ELR (cell line): ENCODE measurements at places on chromosomes 13 and 19.

DNA sequence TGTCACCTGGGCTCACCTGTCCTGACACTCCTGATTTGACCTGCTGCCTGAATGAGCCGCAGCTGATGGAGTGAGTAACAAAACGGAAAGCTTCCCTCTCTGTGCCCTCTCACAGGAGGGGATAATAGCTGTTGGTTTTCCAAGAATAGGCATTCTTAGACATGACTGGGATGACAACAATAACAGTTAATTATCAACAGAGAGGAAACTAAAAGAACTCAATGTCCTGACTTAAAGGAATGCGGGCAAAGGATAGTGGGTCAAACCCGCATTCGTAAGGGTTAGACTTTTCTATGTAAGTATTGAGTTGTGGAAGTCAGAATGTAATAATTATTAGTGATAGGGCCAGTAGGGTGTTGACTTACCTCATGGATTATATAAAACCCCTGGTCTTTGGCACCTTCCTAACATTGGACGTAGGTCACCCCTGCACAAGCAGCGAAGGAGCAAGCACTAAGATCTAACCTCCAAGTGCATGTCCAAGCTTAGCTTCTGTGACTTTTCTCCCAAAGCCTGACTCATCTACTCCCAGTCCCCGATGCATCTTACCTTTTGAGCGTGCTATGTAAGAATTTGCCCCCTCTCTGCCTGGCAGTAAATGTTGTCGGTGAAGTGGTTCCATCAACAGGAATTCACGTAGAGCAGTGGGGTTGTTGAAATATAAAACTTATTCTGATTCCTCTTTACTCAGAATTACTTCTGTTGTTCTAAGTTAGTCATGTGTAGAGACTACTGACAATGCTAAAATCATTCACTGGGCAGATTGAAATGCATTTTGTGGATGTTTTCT is 442.3 kb downstream of the FGF9 start:
- DNase-seq = no peak

DNA sequence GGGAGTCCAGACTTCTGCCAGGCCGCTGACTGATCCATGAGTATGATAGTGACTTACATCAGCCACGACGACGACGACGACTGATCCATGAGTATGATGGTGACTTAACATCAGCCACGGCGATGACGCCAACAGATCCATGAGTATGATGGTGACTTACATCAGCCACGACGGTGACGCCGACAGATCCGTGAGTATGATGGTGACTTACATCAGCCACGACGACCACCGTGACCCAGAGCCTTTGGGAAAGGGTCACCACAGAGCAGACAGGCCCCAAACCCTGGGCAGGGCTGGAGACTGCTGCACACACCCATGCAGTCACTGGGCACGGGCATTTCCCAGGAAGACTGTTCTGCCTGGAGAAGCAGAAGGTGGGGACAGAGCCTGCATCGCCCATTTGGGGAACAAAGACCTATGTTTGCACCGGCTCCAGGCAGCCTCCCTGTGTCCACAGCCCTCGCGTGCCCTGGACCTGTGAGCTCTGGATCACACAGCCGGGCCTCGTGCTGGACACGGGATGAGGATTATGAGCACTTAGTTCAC is 130.9 kb upstream of the SPACA7 start:
- DNase-seq = no peak

GRCh38 chr13:103557878-103558277 is 491.7 kb upstream of the SLC10A2 start:
- no peak for DNase-seq

DNA sequence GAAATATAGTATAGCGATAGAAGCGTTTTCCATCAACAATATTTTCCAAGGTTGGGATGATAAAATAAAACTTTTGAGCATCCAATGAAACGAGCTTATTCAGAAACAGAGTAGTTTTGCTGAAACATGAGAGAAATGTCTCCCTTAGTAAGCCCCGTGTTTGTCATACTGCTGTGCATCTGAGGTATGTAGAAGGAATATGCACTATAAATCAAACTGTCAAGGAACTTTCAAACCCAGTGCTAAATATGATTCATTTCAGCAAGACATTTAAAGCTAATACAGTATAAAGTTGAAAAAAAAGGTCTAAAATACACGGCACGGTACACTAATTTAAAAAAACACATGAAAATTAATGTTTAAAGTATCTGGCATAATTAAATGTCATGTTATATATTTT is 546.2 kb downstream of the SLITRK5 start:
- DNase-seq = peak; percentile 62

DNA sequence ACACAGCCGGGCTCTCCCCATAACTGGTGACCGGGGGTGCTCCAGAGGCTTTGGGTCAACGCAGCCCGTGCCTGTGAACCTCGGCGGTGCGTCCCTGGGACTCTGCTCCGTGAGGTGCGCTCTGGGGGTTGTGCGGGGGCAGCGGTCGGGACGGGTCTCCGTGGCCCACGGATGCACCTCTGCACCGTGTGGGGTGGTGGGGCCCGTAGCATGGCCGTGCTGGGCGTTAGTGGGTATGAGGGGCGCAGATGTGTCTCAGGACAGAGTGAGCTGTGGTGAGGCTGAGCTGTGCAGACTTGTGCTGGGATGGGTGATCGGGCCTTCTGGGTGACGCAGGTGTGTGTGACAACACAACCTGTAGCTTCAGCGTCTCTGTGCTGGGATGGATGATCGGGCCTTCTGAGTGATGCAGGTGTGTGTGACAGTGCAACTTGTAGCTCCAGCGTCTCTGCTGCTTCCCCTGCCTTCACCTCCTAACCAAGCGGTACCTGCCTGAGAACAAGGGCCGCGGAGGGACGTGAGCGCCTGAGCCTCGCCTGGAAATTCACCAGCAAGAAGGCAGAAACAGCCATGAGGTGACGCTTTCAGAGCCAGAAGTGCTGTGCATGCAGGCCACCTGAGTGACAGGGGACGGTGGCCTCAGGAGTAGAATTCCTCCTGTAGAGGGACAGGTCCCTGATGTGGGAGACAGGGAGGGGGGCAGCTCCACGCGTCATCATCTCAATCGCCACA is 599 bp downstream of the ZNF331 start:
- no peak for DNase-seq

GRCh38 chr19:47511128-47511517 is 3.7 kb downstream of the NAPA start:
- no peak for DNase-seq

DNA sequence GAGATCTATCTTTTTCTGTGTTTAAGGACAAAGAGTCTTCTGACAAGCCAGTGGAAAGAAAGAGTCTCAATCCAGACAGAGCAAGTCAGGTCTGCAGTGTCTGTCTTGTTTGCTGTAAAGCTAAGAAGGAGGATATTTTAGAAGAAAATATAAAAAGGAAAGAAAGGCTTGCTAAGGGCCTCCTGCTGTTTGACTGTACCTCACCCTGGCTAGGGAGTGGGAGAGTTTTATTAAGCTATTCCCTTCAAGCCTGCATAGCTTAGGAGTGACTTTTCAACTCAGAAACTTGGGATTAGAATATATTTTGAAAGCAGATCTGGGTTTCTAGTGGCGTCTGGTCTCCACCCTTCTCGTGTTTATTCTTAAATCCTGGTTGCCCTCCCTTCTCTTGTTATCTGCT is 460.0 kb downstream of the COG6 start:
- no peak for DNase-seq

DNA sequence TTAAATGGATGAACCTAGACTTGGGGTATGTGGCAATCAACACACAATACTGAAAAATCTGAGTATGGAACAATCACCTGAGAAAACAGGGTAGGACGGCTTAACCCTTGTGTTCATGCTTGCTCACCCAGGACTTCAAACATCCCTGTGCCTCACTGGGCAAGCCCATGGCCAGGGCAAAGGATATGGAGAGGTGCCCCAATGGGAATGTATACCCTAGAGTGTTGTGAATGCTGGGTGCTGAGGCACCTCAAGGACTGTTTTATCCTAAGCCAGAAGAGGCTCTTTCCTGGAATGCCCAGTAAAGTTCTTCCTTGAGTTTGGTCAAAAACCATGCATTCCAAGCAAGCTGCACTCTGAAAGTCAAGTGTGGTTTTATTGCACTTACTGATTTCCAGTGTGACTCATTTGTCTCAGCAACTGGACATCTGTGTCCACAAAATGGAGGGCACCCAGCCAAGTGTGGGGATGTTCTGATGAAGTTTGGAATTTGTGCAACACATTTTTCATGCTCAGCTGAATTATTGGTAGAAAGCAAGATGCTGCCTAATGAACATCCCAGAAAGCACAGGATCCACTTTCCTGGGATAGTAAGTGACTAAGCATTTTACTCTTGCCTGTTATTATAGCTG is 531.3 kb downstream of the RFC3 start:
- peak; percentile 87 for DNase-seq

GRCh38 chr19:32350471-32350865 is 5.1 kb downstream of the ZNF507 start:
- DNase-seq = peak; percentile 33

- DNase-seq = peak; percentile 82
Observed at GRCh38 chr19:45079063-45079910, at the start of gene GEMIN7. TSS of gene GEMIN7 (plus strand) at chr19:45079260. CDS start at chr19:45090115, 10,855 bp downstream.

- DNase-seq = no peak
Observed at GRCh38 chr19:4390567-4391305, 9.6 kb downstream of the SH3GL1 start.

DNA sequence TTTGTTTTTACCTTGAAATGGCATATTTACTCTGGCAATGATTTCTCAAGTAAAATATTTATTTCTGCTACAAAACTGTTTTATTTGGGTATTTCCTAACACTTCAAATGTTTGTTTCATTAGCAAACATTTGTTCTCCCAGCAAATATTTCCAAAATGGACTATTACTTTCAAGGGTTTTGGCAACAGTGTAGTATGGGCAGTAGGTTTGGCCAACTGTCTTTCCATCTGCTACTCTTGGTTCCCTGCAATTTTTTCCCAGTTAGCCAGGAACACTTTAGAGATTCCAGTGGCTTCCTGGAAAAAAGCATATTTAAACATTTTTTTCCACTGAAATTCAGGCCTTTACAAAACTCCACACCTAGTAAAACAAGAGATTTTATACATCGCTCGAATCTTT is 466.6 kb downstream of the SLITRK6 start:
- no peak for DNase-seq

DNA sequence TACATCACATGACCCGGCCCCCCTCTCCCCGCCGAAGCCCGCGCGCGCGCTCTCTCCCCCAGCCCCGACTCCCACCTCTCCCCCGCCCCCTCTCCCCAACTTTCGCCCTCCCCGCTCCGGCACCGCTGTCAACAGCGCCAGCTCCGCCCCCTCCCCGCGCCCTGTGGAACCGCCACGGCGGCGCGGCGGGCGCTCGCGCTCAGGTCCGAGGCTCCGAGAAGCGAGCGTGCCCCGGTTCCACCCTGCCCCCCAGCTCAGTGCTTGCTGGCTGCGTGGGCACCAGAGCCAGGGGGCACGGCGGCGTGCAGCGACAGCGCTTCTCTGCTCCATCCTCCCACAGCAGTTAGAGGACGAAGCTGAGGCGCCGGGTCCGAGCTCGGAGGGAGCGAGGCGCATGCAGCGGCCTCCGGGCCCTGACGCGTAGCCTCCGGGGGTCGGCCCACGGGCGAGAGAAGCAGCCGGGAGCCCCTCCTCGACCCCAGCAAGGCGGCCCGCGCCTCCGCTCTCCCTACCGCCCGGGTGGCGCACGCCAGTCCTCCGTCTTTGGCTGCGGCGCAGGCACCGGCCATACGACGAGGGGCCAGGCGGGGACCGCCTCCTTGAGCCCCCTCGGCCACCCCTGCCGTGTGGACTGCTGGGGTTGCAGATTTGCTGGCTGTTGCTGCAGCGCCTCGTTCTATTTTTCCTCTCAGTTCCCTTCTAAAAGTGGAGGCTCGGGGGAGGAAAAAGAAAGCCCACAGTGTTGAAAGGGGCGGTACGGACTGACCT is 109.5 kb downstream of the KCNRG start:
- DNase-seq = peak; percentile 61

DNA sequence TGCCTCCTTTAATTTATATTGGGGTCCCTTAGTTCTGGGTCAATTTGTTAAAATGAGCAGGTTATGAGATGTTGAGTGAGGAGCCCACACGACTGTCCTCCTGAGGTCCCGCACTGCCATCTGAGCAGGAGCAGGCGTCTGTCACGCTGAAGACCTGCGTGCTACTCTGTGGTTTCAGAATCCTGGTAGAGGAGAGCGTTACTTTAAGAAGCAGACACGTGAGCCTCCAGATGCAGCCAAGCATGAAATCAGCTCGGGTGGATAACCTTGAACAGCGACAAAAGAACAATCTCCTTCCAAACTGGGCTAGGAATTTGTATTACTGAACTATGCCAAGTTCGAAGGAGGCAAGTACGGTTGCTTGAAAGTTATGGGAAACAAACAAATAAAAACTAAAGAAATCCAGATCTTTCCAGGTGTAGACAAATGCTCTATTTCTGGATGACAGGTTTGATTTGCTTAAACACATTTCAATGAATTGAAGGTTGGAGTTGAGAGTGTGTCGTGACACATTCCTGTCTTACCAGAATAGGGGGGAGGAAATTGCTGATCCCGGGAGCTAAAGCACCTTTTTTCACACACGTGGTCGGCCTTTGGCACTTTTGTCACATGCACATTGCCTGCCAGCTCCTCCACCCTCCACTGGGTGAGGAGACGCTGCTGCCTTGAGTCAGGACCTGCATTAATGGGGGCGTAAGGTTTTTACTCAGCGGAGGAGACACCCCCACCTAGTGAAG is 945.5 kb upstream of the SLC10A2 start:
- peak; percentile 9 for DNase-seq

DNA sequence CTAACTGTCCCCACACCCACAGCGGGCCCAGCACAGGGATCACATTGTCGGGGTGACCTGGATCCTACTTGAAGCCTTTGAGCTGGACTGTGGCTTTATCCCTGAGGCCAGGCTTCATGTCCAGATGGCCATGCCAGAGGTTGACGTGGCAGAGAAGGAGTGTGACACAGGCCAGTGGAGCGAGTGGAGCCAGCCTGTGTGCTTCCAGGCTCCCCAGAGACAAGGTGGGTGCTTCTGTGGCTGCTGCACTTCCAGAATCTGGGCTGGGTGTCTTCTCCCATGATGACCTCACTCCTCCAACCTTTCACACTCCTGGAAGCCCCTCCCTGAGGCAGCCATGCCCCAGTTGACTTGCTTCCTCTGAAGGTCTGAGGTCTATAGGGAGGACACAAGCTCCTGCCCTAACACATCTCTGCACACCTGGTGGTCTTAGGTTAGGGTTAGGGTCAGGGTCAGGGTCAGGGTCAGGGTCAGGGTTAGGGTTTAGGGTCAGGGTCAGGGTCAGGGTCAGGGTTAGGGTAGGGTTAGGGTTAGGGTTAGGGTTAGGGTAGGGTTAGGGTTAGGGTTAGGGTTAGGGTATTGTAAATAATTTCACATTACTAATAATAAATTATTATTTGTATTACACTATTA is 13.1 kb upstream of the MZF1 start:
- DNase-seq = no peak

DNA sequence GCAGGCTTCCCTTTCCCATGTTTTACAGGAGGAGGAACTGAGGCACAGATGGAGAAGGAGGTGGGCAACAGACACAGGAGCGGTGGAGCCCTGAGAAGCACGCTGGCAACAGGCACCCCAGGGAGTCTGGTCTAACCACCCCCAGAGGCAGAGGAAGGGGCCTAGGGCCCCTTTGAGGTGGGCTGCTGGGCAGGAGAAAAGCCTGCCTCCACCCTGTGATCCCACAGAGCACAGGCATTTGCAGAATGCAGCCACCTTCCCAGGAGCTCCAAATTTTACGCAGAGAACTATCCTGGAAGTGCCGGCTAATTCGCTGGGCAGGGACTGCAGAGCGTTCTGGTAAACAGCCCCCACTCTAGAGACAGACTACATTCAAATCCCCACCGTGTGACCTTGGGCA is 30.4 kb downstream of the RAB20 start:
- no peak for DNase-seq

- DNase-seq = no peak
Observed at GRCh38 chr13:50388481-50388880, 373.2 kb downstream of the KCNRG start.

- no peak for DNase-seq
Observed at GRCh38 chr13:95128045-95128643, 173.1 kb downstream of the ABCC4 start.
